ENCODE measurements at places on chromosomes 2 and 18.

DNA sequence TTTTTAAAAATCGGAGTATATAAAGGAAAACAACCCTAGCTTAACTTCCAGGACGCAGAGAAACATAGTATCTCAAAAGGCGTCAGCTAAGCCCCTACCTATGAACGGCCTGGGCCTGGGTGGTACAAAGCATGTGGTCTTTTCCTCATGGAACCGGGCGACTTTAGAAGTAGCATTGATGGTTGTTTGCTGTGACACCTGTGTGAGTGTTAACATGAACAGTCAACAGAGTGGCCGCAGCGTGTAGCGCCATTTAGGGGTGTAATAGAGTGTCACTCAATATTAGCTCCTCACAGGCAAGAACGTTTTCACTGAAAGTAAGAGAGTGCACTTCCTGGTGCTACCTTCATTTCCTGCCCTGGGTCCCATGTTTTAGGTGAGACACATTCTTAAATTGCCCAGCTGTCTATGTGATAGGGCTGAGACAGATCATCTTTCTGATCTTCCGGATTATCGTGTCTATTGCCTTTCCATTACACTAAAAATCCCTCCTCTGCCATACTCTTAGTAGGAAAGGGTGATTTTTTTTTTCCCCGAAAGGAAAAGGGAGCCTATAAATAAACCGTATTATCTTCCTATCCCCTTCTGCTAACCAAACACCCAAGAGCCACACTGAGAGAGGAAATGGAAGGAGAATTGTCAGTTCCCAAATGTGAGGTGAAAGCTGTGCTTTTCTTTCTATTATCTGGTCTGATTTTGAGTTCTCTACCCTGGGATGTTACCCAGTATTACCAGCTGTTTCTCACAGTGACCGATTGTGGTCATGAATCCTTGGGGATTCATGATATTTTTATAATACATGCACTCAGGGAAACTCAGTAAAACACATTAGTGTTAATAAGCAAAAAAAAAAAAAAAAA, 1.3 kb downstream of the GORASP2 start:
- DNase-seq, result peak; percentile 43

- no peak for DNase-seq
These were observed 37.4 kb upstream of the NOL4 start for GRCh38 chr18:34261865-34262780.

- peak; percentile 77 for DNase-seq
These were observed 251.5 kb downstream of the GPD2 start for GRCh38 chr2:156687715-156688114.

DNA sequence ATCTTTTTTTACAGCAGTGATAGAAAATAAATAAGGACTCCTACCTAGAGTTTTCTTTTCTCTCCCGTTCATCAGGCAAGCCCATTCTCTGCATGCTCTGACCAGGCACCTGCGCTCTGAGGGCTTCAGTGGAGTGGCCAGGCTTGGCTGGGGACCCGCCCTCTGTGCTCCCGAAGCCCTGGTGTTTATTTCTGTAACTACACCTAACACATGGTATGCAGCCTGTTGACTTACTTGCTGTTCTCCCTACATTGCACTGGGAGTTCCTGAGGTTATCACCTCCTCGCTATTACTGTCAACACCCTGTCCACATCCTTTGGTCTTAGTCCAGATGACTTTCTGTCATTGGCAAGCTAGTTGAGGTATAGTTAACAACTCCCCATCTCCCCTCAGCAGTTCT, 317.7 kb downstream of the LPIN1 start:
- no peak for DNase-seq

GRCh38 chr2:174901075-174901474, 104.1 kb downstream of the CHN1 start:
- DNase-seq, result peak; percentile 21

- peak; percentile 33 for DNase-seq
These were observed 368.6 kb upstream of the SPRED2 start for GRCh38 chr2:65800998-65801397.

DNA sequence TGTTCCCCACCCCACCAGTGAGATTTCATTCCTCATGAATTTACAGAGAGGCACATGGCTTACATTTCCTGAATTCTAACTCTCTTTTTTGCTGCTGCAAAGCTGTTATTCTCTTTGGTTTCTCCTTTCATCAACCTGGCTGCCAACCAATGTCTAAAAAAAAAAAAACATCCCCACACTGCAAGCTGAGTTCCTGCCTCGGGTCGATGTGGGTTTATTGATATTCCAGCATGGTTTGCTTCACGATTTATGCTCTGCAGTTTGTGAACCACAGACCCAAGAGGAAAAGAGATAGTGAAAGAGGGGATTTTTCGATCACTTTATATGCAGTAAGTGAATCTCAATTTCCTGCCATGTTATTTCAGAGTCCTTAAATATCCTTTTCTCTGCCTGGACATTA, 363.6 kb downstream of the LPIN1 start:
- DNase-seq, result peak; percentile 10

DNA sequence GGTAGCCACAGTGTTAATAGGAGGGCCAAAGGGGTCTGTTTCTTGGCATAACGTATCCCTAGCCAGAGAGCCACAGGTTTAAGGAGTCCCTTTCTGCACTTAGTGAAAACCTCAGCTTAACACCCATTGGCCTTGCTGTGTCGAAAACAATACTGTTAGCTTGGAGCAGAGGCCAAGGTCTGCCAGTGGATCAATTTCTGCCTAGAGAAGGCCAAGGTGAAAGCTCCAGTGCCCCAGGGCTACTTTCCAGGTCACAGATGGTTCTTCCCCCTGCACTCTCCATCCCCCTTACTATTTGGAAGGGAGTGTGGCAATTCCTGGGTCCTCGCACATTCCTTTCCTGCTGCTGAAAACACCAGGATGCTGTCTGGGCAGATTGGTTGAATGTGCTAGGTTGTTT, 74.8 kb upstream of the TNP1 start:
- no peak for DNase-seq

- no peak for DNase-seq
These were observed 58.2 kb downstream of the PPP1R1C start for GRCh38 chr2:182043861-182044260.

DNA sequence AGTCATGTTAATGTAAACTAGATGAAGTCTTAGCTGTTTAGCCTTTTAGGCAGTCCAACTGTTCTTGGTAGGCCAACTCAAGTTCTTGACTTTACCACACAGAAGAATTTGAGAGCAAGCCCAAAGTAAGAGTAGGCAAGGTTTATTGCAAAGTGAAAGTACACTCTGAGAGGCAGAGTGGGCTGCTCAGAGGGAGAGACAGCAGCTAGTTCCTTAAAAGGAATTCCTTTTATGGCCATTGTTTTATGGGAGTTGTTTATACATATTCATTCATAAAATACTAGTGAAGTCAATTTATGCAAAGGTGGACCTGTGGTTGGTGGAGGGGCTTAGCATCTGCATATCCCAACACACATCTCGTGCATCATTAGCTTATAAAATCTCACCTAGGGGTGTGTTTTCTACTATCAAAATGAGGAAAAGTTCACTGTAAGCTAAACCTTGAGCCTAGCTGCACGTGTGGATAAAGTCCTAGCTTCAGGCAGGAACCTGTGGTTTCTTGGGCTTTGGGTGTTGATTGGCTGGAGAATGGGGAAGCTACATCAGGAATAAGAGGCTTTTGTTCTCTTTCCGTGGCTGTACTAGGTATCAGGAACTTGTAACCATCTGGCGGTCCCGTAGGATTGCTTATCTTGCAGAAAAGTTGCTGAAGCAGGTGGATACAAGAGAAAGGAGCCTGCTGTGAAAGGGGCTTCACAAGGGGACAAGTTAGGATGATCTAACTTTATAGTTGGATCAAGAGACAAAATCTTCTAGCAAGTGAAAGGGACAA, 110.4 kb upstream of the GULP1 start:
- DNase-seq, result no peak

DNA sequence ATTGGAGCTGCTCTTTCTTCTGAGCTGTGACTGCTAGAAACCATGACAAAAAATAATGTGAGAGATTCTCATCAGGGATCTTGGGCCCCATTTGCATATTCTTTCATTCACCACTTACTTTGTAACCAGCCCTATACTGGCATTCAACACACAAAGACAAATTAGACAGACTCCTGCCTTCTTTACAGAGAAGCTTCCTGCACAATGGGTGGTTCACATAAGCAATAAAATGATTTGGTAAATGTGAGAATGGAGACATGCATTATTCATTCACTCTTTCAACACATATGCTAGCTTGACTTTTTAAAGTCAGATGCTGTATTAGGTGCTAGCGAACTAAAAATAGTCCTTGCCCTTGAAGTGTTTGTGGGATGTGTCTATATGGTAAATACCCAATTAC, 174.4 kb downstream of the NCKAP5 start:
- DNase-seq, result no peak

DNA sequence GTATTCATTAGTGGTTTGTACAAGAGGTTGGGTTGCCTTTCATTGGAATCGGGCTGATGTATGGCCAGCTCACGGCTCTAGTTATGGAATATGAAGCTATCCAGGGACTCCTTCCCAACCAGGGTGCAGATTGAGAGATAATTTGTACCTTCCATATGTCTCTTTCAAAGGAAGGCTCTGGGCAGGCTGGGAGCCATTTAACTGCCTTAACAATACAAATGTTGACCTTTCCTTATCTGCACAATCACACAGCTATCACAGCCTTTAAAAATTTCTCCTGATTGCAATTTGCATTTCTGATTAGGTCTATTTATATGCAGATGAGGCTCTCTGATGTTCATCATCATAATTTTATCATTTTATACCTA, 58.7 kb downstream of the MYO3B start:
- DNase-seq, result no peak

GRCh38 chr2:188819792-188820191, 154.4 kb upstream of the COL3A1 start:
- no peak for DNase-seq

- DNase-seq, result no peak
These were observed 224.4 kb upstream of the MC4R start for GRCh38 chr18:60596928-60597327.

DNA sequence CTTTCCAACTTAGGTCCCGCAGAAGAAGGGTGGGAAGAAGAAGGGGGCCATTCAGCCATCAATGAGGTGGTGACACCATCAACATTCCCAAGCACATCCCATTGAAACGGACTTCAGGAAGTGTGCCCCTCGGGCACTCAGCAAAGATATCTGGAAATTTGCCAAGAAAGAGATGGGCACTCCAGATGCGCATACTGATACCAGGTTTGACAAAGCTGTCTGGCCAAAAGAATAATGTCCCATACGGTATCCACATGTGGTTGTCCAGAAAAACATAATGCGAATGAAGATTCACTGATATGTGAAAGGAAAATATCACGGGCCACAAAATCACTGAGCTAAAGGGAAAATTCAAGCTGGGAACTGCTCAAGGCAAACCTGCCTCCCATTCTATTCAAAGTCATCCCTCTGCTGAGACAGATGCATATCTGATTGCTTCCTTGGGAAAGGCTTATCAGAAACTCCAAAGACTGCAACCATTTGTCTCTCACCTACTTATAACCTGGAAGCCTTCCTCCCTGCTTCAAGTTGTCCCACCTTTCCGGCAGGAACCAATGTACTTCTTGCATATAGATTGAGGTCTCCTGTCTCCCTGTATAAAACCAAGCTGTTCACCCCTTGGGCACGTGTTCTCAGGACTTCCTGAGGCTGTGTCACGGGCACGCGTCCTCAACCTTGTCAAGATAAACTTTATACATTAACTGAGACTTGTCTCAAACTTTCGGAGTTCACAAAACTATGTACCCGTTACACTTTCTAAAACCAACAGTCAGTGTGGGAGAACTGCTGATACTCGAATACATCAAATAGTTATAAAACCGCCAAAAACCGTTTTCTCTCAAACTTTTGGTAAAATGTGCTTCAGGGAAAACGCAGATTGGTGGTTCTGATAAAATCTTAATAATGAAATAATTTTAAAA, 1.3 kb upstream of the PDK1 start:
- DNase-seq, result no peak

- DNase-seq, result no peak
These were observed 74.0 kb downstream of the SUMO1 start for GRCh38 chr2:202164411-202164810.

GRCh38 chr2:15942711-15943345, 2.5 kb downstream of the MYCN start:
- no peak for DNase-seq

GRCh38 chr18:75128051-75128605, 80.8 kb downstream of the PTGR3 start:
- DNase-seq, result no peak

DNA sequence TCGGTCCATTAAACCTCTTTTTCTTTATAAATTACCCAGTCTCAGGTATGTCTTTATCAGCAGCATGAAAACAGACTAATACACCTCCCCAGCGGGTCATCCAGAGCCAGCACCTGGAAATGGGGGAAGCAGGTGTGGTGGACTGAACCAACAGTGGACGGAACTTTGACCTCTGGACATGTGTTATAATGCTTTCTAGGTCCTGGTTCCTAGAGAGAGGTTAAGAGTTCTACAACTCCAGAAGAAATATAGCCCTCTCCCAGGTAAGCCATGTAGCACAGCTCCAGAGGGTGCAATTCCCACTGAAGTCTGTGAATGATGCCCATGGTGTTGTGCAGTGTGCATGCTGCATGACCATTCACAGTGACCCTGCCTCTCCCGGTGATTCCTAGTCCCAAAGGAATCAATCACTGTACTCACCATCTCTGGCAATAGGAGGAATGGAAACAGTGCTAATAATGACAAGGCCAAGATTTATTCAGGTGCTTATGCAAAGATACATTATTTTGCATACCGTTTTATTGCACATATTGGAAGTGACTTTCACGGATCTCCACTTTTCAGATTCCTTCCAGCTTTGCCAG, 45.2 kb upstream of the MYO1B start:
- no peak for DNase-seq

- DNase-seq, result no peak
These were observed 81.8 kb downstream of the TNS1 start for GRCh38 chr2:217920879-217921603.

DNA sequence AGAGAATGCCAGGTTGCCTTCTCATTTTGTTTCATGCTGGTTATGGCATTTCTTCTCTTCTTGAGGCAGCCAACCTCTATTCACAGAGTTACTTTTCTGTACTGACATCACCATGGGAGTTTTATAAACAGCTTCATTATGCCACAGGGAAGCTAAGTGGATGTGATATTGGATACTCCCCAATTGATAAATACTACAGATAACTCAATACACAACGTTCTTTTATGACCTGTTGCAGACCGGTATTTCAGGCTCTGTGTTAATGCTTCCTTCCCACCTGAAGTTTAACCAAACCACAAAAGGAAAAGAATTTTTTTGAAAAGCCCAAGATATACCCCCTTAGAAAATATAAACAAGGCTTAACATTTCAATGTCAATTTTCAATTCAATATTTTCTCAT, 258.3 kb upstream of the SOX11 start:
- DNase-seq, result no peak

DNA sequence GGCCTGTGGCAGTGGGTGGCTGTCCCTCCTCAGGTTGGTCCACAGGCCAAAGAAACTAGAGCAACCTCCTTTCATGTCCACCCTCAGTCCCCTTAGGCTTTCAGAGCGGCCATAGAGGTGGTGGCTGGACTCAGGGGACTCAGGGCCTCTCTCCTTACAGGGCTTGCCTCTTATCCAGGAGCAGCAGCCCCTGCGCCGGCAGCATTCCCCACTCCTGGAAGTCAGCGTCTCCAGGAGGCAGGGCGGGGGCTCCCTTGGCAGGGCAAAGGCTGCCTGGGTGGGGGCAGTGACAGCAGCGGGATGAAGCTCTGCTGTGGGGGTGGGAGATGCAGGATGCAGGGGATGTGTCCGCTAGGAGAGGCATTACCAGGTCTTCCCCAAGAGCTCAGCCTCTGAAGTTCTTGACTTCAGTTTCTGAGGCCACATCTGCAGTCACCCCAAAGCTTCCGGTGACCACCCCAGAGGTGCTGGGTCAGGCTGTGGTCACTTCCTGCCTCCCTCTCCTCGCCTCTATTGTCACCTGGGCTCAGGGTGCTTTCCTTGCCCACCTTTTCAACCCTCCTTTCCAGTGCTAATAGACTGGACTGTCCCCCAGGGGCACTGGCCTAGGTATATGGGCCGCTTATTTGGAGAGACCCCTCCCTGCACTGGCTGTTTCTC, 8.6 kb upstream of the GPR55 start:
- no peak for DNase-seq

Measured in fibroblast of mammary gland (primary cell).